Natural killer cell treated with Interleukin-12 subunit alpha and Interleukin-12 subunit beta and Interleukin-15 and Interleukin-18, amount 100 ng/mL, for 72 hours (primary cell): ENCODE measurements at places on chromosomes 11 and 22. TPM values are rescaled to one million over a fixed set of nuclear protein-coding genes. Genes with fewer than 3 reads are reported as not detected.

The OLFML1 gene
- total RNA-seq = not detected

The OR51B2 gene
- not detected for total RNA-seq

The VSIG10L2 gene
- total RNA-seq = not detected

The GSTT2B gene
- total RNA-seq = not detected
